Dorsolateral prefrontal cortex (tissue), 122 donors: ENCODE measurements at places on chromosomes 16 and 17.
A peak's percentile ranks its signal among the peaks of the same experiment; 100 is the strongest.

DNA sequence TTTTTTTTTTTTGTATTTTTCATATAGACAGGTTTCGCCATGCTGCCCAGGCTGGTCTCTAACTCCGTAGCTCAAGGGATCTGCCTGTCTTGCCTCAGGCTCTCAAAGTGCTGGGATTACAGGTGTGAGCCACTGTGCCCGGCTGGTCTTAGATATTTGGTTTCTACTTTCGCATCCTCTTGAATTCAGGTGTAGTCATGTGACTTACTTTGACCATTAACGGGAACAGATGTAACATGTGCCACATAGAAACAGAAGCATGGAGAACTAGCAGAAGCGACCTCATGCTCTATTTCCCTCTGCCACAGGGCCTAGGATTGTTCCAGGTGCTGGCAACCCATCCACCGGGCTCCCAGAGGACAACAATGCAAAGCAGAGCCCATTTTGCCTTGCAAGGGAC is 166.6 kb downstream of the CYLD start:
- no peak for DNase-seq

- no peak for DNase-seq
These were observed 111.4 kb downstream of the PRKCA start for GRCh38 chr17:66413559-66414520.

GRCh38 chr17:79006794-79007503 is 2.6 kb downstream of the CANT1 start:
- DNase-seq = no peak

DNA sequence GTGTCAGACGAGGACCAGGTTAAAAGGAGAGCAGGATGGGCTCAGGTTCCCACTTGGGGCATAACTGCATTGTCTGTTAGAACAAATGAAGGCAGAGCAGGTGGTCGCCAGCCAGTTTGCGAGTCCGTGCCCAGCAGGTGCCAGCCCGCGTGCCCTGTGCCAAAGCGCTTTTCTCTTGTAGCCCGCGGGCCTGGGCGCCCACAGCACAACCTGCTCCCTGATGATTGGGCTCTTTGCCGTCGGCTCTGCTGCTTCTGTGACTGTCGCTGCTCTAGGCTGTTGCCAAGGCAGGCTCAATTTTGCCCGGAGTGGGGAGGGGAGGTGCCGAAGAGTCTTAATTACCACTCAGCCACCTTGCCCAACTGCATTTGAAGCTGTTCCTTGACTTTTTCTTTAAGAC is 21.1 kb downstream of the KNOP1 start:
- DNase-seq = peak; percentile 62

DNA sequence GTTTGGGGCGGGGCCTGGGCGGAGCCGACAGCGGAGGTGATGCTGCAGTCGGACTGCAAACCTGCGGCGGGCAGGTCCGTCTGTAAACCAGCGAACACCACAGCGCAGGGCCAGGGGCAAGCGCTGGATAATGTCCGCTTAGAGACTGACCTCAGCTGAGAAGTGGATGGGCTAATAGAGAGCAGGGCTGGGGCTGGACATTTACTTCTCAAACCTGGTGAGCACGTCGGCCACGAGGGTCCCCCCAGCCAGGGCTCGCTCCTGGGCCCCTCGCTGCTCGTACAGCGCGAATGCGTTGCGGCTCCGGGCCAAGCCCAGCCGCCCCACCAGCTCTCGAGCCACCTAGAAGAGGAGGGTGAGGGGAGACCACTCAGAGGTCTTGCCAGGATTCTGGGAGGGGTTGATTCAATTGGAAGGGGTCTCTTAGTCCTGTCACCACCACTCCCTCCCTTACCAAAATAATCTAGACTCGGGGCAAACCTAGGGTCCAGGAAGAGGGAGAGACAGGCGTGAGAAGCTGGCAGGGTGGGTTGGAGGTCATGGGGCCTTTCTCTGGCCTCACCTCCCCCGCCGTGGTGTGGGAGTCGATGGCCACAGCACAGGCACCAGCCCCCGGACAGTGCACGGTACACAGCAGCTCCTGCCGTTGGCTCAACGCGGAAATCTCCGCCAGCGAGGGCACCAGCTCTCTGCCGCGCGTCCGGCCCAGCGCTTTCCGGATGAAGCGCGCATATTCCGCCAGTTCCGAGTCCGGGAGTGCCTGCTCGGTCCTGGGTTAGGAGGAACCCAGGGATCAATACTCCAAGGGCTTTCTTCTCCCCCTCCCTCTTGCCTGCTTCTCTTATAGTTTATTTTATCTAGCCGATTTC is 5.8 kb downstream of the PLEKHH3 start:
- DNase-seq = no peak

GRCh38 chr16:89408315-89408714 is 82.0 kb downstream of the ANKRD11 start:
- DNase-seq = no peak

DNA sequence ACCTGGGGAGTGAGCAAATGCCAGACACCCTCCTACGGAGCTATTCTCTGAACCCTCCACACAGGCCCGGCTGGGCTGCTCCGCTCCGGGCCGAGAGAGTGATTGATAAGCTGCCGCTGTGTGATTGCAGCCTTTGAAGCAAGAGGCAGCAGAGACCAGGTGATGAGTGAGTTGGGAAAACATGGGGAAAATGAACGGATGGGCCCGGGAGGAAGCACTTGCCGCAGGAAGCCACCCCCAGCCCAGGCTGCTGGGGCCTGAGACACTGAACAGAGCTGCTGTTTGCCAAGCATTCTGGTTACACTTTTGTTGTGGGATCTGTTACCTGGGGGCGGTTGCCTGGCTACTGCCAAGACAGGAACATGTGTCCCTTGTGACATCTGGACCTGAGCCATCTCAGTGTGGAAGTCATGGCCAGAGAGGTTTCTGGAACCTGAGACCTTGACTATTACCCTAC is 46.4 kb upstream of the KLHDC4 start:
- DNase-seq = no peak

- no peak for DNase-seq
These were observed 75.6 kb downstream of the ABR start for GRCh38 chr17:1104222-1104621.

DNA sequence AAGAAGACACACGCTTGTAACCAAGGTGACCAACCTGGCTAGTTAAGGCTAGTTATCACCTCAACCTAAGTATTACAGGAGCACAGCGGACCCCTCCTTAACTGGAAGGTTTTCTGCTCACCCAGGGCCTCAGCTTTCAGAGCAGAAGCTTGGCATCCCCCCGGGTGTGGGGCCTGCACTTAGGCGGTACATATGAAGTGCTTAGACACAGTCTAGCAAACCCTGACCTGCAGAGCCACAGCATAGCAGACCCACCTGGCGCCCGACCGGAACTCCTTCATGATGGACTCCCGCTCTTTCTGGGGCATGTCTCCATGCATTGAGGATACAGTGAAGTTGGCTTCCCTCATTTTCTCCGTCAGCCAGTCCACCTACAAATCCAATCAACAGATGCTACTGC is 9.8 kb downstream of the EIF4A3 start:
- no peak for DNase-seq

DNA sequence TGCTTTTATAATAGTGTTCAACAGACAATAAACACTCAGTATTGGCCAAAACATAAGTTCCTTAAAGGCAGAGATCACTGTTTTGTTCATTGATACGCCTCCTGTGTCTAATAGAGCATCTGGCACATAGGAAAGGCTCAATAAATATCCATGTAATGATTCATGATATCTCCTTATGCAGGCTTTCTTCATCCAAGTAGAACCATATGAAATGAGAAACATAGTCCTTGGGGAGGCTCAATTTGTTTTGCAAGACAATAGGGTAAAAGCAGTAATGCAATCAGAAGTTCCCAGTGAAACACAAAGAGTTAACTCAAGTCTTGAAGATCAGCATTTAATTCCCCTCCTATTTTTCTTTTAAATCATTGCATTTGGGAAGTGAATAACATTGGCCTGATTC is 16.4 kb downstream of the CDH8 start:
- no peak for DNase-seq

DNA sequence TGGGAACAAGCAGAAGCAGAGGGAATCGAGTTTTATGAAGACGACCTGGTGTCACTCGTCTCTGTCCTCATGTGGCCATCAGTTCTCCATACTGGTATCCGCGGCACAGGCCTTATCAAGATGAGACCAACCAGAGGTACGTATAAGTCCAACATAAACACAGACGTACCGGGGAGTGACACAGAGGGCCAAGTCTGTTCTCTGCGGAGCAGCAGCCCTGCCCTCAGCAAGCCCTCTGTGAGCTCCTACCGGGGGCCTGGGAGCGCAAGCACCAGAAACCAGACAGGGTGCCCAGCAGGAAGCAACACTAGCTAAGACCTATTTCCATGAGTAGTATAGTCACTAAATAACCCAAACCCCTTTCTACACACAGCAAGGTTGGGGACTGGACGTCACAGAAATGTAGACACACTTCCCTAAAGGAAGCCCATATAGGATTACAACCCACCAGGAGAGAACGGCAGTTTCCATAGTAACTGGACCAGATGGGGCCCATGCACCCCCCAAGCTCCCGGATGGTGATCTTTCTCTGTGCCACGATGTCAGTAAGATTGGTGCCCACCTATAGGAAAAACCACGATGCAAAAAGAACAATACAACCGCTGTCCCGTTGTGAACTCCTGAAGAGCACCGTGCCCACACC is 911 bp downstream of the ARL16 start:
- DNase-seq = no peak

GRCh38 chr16:2147981-2148671 is at the start of gene RAB26:
Gene RAB26, plus strand, starts transcription at chr16:2148625. Its CDS starts 159 bp downstream, at chr16:2148784.
- DNase-seq = peak; percentile 65

GRCh38 chr16:48540222-48540900 is 69.6 kb downstream of the N4BP1 start:
- no peak for DNase-seq

GRCh38 chr17:28528327-28529012 is 22.3 kb downstream of the FOXN1 start:
- no peak for DNase-seq

GRCh38 chr17:76810956-76811355 is 57.2 kb upstream of the MGAT5B start:
- DNase-seq = no peak

DNA sequence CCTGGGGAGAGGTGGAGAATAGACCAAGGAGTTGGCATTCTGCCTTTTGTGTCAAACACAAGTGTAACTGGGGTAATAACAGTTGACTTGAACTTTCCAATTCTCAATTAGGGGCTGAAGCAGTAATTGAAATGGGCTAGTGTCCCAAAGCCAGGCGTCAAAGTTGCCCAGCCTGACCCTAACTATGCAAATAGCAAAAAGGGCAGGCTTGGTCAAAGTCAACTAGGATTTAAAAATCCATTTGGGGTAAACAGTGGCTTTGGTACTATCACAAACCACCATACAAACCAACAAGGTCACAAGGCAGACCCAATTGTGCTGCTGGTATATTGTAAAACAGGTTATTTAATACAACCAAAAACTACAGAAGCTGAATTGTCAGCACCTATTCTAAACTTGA is 18.0 kb downstream of the NFE2L1 start:
- no peak for DNase-seq

GRCh38 chr17:81337476-81337879 is 42.4 kb upstream of the SLC38A10 start:
- DNase-seq = no peak

GRCh38 chr16:11554053-11554452 is 32.7 kb downstream of the LITAF start:
- DNase-seq = no peak

DNA sequence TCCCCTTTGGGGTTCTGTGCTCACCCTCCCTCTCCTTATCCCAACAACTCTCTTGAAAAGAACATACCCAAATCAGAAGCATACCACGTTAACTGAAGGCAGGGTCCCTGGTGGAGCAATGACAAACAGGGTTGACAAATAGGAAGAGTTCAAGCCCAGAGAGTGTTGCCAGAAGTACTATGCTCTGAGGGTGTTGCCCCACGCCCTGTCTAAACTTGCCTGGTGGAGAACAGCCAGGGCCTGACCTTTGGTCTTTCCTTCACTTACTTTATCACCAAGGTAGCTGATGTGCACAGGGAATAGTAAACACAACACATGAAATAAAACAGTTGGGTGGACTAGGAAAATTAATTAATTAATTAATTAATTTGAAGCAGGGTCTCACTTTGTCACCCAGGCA is 23.3 kb downstream of the ZNF75A start:
- DNase-seq = no peak

- no peak for DNase-seq
These were observed 88.2 kb upstream of the CORO6 start for GRCh38 chr17:29710891-29711418.

DNA sequence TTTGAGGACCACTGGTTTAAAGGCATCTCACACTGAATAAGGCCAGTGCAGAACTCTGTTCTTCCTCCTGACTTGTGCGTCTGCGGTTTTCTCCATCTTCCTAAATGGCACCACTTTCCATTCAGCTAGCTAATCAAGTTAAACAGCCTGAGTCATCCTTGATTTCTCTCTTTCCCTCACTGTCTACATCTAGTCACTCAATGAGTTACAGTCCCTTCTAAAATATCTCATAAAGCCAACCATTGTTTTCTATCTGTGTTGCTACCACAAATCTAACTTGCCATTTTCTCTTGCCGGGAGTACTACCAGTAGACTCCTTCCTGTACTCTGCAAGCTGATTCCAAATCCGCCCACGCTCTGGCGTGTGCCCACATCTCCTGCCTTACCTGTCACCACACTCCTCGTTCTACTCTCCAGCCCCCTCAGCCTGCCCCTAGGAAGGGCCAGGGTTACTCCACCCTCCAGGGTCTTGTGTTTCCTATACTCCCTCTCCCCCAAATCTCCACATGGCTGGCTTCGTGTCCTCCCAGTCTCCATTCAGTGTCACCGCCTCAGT is 324.5 kb downstream of the SNX29 start:
- DNase-seq = no peak
